Inflammatory macrophage treated with lipopolysaccharide for 1 hour (primary cell): ENCODE measurements at places on chromosomes 2 and 18.
A peak's percentile ranks its signal among the peaks of the same experiment; 100 is the strongest.

DNA sequence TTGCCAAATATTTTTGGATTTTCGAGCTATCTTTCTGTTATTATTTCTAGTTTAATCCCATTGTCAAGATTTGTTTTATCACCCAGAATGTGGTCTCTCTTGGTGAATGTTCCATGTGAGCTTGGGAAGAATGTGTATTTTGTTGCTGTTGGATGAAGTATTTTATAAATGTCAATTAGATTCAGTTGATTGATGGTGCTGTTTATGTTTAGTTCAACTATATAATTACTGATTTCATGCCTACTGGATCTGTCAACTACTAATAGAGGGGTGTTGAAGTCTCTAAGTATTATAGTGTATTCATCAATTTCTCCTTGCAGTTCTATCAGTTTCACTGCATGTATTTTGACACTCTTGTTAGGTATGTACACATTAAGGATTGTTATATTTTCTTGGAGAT, 34.7 kb upstream of the RMND5A start:
- no peak for DNase-seq

- DNase-seq = peak; percentile 75
Measured at GRCh38 chr2:69642709-69643601, 584 bp downstream of the AAK1 start.

DNA sequence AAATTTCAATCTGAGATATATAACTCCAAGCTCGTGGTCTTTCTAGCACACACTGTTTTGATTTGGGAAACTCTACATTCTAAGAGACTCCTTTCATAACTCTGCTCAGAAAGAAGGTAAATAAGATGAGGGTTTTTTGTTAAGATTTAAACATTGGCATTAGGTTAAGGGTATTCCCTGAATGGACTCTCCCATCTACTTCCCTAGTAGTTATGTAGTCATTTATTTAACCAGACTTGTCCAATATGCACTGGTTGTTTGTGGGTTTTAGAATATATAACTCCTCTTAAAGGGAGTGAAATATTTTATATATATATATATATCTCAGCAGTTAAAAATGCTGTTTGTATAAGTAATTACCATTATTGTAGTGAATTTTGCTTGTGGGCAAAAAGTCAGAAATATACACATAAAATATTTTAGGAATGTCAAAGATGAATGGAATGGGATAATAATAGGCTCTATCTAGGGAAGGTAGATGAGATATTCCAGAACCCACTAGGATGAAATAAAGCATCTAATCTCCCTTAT, 61.5 kb upstream of the WDR75 start:
- no peak for DNase-seq

DNA sequence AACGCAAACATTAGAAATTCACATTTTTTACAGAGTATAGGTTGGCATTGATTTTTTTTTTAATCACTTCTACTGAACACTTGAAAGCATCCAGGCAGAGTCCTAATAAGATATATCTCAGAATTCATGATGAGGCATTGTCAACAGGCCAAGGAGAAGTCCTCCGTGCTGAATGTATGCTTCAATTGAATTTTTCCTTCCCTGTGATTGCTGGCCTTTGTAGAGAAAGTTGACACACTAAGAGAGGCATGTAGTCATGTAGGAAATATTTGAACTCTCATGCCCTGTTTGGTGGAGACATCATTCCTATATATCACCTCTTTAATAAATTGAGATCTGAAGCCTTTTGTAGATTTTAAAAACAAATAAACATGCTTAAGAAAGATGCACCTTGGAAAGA, 844.9 kb downstream of the CPS1 start:
- DNase-seq = no peak

GRCh38 chr2:3871002-3871401, 167.6 kb downstream of the DCDC2C start:
- no peak for DNase-seq
